Nucleus accumbens (tissue), 56 donors: ENCODE measurements at places on chromosomes 12 and 14.

DNA sequence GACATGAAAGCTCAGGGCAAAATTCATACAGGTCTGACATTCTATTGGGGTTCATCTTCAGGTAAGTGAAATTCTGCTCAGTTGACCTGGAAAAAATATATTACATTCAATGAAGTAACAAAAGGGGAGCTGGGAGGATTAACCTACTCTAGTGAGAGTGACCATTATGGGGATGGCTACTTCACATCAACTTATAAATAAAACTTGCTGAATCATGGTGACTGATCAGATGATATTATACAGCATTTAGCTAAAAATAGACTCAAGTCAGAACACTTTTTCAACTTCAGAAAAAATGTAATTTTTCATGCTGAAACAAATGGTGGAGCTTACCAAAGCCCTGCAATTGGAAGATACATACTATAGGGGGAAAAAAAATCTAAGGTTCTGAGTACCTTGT, 800.2 kb downstream of the FSCB start:
- no peak for DNase-seq

GRCh38 chr14:98956661-98957060, 315.3 kb downstream of the BCL11B start:
- DNase-seq = no peak

DNA sequence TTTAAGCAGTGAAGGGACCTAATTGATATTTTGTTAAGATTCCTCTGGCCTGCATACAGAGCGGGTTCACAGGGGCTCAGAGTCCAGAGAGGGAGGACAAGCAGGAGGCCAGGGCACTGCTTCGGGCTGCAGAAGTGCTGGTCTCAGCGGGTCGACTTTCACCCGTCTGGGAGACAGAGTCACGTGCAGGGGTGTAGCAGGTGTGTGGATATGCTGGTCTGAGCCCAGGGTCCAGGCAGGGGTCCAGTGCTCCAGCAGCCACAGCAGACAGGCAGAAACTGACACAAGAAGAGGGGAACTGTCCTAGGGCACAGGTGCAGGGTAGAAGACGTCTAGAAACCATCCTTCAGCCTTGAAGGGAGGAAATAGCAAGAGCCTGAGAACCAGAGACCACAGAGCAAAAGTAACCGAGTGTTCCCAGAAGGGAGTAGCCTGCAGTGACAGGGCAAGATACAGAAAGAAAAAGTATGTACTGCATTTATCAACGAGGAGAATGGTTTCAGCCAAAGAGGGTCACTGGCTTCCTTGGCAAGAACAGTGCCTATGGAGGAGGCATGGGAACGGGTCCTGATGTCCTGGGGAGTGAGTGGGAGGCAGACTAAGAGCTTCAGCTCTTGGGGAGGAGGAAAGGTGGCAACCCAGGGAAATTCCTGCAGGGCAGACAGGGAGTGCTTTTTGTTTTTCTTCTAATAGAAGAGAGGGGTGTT, 28.7 kb downstream of the FBXO21 start:
- DNase-seq = no peak

DNA sequence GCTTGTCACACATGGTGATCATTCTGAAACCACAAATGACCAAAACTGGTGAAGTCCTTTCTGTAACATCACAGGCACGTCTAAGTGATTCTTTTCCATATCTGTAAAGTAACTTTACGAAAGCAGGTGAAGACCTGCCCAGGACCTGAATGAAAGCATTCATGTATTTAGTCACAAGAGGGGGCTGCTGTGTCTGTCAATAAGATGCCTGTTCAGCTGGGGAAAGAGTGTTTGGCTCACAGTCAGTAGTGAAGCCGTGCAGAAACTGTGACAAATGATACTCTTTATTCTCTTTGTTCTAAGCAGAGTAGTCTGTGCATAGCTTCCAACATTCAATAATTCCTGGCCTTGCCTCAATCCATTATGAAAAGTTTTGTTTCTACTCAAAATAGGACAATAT, 373.5 kb upstream of the OR4E1 start:
- peak; percentile 6 for DNase-seq
